ENCODE measurements at places on chromosomes 1 and 21.

- DNase-seq, result no peak
Measured at GRCh38 chr1:8133657-8134430, 107.7 kb upstream of the ERRFI1 start.

DNA sequence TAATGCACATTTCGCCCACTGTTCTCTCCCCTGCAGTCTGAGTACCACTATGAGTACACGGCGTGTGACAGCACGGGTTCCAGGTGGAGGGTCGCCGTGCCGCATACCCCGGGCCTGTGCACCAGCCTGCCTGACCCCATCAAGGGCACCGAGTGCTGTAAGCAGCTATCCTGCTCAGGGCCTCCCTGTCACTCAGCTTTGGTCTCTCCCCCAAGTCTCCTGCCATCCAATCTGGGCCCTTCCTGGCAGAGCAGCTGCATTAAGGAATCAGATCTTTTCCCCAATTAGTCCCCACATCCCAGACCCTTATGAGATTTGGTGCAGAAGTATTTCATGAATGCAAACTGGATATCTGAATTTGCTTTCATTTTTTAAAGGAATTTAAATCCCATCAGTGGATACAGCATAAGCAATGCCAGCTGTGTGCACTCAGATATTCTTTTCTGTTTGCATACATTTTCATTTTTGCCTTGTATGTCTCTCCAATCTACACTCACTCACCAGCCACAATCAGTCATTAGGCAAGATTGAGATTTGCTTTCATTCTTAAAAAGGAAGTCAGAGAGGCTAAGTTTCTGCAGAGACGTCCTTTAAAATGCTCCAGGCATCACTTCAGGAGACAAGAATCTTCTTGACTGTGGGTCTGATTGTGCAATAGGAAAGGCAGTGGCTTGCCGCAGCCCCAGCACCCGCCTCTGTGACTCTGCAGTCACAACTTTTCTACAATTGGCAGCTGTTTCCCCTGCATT lies 48.1 kb downstream of the ELAPOR1 start:
- no peak for DNase-seq

DNA sequence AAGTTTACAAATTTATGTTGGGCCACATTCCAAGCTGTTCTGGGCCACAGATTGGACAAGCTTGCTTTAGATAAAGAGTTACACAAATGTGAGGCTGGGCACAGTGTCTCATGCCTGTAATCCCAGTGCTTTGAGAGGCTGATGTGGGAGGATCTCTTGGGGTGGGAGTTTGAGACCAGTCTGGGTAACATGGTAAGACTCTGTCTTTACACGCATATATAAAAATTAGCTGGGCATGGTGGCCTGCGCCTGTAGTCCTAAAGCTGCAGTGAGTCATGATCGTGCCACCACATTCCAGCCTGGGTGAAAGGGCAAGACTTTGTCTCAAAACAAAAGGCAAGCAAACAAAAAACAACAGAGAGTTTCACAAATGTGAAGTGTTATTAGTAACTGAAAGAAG lies 5.9 kb upstream of the VCAM1 start:
- no peak for DNase-seq

DNA sequence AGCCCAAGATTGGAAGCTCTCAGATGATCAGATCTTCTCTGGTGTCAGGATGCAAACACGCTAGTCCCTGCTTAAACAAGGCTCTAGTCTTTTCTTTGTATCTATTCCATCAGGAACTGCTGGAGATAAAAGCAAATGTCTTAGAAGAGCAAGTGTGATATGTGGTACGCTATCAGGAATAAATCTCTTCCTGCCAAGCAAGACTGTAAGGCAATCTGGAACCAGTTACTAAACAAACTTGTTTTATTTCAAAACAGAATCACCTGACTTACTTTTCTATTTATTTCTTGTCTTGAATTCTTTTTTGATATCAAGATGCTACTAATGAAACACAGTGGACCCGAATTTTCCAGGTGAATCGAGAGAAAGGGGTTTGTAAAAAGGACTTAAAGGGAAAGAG lies 139.9 kb upstream of the ZNF644 start:
- no peak for DNase-seq

- DNase-seq, result no peak
Measured at GRCh38 chr1:47709019-47709871, 271.4 kb downstream of the FOXD2 start.
